AG09309 (cell line): ENCODE measurements at places on chromosomes 5 and 9.

GRCh38 chr9:134724912-134725604, 83.5 kb downstream of the COL5A1 start:
- DNase-seq: no peak

DNA sequence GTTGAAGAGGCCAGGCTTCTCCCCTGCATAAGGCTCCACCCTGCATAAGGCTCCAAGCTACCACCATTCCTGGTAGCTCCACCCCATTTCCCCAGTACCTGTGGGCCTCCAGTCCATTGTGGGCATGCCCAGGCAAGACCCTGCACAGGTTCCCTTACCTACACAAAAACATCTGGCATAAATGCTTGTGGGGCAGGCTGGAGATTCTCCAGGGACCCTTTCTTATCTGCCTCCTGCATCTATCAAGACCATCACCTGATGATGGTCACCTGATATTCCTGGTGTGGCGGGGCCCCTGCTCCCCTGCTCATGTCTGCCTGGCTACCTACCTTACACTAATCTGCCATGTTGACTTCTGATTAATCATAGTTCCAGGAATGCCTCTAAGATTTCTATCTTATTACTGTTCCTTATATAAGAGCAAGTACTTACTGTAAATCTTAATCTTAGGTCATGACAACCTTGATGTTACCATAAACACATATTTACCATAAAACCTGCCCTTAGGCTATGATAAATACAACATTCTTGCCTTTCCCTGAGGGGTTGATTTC, 41.0 kb downstream of the FGD3 start:
- no peak for DNase-seq

- no peak for DNase-seq
Measured at GRCh38 chr5:146072595-146072994, 32.8 kb downstream of the PLAC8L1 start.

GRCh38 chr5:149453618-149454415, 74.7 kb upstream of the IL17B start:
- no peak for DNase-seq

DNA sequence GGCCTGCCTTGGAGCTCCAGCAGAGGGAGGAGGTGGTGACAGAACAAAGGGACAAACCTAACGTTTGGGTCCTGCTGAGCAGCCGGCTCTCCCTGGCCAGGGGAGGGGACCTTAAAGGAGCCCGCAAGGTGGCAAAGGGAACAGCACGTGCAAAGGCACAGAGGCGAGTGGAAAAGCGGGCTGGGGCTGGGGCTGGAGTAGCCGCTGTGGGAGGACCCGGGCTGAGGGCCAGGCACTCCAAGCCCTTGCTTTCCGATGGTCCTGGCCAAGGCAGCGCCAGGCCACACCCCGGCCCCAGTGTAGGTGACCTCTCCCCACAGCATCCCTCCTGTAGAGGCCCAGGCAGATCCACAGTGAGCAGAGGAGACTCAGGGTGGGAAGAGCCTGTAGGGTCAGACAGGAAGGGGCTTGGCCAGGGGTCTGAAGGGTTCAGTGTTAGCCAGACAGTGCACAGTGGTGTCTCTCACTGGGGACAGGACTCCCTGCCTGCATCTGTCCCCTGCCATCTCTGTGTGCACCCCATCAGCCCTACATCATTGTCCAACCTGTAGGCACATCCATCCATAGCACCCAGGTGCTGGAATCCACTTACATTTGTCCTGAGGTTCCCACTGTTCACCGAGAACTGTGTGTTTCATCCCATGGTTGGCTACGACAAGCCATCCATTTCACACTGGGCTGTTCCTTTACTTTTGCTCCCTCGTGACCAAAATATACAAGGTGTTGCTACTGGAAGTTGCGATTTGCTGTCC, 77.0 kb downstream of the NEK6 start:
- DNase-seq: no peak

- DNase-seq: no peak
Measured at GRCh38 chr5:105593011-105593760, 2030.6 kb upstream of the NUDT12 start.
